ENCODE measurements at places on chromosomes 1 and 21.

DNA sequence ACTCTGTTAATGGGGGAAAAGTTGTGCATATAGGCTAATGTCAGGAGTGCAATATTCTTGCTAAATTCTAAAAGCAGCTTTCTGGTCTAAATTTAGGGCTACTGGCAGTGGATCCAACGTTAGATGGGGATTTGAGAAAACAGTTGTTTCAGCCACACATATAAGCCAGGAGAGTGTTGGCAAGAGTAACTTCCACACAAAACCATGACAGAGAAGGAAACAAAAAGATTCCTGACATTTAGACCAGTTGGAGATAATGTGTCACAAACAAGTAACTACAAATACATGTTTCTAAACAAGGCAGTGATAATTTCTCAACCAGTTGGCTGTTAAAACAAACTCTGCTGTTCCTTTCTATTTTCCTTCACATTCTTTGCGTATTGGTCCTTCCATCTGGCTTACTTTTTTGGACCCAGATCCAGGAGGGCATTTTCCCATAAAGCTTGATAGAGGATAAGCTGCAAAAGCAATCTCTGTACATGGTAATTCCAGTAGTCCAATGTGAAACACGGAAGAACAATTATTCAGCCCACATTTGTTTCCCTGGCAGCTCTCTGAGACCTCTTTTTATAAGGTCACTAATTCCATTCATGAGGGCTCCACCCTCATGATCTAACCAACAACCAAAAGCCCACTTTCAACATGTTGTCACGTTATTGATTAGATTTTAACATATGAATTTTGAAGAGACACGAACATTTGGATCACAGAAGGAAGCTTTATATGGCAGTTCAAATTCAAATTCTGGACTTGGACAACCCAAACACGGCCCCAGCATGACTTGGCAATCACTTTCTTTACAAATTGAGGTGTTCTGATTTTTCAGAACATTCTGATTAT lies 1888.6 kb downstream of the MRPL39 start:
- no peak for DNase-seq

GRCh38 chr1:242568666-242569065 lies 44.2 kb upstream of the PLD5 start:
- no peak for DNase-seq

DNA sequence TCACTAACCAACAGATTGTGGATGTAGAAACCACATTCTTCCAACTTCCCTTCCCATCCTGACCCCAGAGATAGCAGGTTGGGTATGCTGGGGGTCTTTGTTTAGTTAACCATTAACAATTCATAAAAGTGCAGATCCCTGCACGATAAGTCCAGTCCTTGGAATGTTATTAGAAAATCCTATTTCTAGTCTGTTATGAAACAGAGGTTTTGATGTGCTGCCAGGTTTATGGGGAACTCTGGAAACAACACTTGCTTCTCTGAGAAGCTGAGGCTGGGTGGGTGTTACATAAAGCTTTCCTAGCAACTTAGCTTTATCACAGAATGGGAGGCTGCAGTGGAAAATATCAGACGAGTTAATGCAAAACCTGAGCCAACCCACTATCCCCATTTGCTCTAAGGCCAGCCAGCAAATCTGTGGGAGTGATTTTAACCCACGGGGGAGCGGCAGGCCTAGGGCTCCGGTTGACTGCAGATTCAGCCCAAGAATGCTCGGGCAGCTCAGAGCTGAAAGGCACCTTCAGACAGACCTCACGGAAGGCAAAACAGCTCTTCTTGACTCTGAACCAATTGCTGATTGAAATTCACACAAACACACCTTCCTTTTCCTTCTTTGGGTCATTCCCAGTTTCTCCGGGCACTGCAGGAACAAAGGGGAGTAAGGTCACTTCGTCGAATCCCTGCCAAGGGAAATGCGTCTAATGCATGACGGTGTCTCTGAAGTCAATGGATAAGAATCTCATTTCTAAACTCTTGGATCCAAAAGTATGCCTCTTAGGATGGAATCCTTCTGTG lies 111.7 kb upstream of the IRF2BP2 start:
- DNase-seq: no peak

- no peak for DNase-seq
Measured at GRCh38 chr21:35211782-35212181, 162.7 kb upstream of the RUNX1 start.

GRCh38 chr1:21724098-21724497 lies 54.9 kb upstream of the RAP1GAP start:
- no peak for DNase-seq

DNA sequence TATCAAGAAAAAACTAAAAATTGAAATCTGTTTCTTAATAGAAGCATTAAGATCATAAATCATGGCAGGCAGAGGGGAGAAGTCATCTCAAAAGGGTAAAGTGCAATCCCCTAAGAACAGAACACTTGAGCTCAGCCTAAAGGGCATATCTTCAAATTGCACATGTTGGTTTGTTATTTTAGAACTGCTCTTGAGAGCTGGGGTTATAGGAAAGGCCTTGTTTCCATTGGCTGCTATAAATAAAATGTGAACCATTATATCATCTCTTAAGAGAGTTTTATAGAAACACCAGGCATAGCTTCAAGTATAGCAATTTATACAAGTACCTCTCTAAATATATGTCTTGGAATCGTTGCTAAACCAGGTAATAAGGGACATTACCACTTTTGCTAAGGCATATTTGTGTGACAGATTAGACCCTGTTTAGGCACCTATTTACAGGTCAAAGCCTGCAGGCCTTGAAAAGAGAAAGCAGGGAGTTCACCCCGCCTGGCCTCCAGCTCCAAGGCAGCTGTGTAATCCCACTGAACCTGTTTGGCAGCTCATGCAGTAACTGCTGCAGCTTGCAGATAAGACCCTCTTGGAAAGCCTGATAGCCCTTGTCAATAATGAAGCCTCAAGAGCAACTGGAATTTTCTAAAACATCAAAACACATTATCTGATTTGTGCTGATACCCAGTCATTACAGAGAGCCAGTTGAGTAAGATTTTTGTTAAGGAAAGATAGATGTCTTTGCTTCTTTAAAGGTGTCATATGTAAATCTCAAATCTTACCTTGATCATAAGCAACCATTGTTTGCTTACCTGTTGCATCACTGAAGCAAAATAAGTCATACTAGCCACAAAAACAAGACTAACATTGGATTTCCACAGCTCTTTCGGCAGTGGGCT lies 24.2 kb upstream of the SYDE2 start:
- no peak for DNase-seq

DNA sequence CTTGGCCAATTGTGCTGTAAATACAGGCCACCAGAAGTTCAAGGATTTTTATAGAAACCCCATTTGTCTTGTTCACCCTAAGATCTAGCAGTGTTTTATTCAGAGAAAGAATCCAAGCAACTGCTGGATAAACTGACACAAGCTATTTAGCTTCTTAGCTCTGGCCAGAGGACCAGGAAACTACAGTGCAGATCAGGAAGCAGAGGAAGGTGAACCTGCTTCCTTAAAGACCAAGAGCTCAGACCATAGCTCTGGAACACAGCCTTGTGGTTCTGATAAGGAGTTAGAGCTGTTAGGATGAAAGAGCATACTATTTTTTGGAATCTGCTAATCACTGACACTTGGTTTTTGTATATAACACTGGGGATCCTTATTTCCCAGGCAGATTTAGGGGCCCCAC lies 5.2 kb upstream of the CCDC17 start:
- DNase-seq: no peak
